ENCODE measurements at places on chromosomes 16 and 17. TPM values are rescaled to one million over a fixed set of nuclear protein-coding genes. Genes with fewer than 3 reads are reported as not detected.

DNA sequence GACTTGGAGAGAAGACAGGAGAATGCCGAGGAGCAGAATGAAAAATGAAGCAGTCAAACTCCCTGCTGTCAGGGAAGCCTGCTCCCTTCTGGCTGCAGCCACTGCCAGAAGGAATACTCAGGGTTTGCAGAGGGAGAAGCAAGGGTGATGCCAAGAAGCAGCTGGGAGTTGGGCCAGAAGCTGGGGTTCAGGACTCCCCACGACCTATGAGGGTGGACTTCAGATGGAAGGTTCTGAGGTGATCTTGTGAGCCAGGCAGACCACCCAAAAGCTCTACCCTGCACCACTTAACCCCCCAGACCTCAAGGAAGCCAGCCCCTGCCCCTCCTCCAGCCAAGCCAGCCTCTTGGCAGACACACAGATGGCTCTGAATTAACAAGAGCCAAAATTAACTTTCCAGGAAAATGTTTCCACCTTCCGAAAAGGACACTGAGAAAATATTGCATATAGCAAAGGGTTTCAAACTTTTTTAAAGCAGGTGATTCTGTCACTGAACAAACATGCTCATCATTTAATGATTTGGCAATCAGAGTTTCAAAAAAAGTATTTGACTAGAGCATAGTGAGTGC lies 126.0 kb upstream of the ERCC4 start:
- DNase-seq: no peak

The CALB2 gene
- total RNA-seq: 32.3 TPM

DNA sequence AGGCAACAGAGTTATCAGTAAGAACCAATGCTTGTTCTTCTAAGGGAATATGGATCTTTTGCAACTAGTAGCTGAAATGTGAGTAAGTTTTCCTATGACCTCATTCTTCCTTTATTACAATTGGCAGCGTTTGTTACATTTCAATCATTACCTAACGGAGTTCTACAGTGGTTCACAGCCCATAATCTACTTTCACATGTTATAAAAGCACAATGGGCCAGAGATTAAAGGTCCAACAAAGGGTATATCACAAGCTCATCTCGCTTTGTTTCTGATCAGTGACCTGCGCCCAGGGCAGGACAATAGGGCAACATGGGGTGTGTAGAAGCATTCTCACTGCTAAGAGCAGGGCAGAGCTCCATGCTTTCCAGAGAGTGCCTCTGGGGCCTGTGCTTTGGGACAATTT lies 279.9 kb upstream of the DYNLRB2 start:
- no peak for DNase-seq

- no peak for DNase-seq
Measured at GRCh38 chr16:50155925-50156324, 2.8 kb downstream of the TENT4B start.

DNA sequence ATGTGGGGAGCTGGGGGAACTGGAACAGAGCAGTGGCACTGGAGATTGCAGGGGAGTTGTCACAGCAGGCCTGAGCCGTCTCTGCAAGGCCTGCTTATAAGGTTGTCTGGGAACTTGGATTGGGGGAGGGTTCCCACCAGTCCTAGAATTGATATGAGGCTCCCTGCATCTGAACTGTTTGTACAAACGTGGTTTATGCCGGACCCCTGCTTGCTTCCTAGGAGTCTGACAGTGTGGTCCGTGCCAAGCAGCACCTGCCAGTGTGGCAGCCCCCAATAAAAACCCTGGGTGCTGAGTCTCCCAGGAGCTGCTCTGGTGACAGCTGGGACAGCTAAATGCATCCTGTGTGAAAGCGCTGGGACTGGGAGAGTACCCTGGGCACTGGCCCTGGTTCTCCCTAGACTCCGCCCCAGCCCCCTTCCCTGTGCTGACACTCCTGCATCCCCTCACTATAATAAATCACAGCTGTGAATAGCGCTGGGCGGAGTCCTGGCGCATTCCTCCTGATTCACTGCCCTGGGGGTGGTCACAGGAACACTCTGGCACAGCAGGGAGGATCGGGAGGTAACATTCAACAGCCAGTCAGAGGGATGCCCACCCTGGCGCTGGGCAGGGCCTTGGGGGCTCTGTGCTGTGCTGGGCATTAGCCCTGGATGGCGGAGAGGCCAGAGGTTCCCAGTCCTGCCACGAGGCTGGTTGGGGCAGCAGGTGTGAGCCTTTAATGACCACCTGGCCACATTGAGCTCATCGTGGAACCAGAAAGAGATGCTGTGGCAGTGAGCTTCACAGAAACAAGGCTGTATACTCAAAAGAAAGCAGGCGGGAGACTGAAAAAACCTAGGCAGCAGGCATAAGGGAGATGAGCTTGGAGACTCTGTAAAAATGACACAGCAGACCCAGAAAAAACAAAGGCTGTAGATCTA lies 45.6 kb downstream of the RMI2 start:
- no peak for DNase-seq

- peak; percentile 61 for DNase-seq
Measured at GRCh38 chr16:83956336-83957289, 3.6 kb downstream of the OSGIN1 start.

The CENPT gene
- total RNA-seq: 12.0 TPM

DNA sequence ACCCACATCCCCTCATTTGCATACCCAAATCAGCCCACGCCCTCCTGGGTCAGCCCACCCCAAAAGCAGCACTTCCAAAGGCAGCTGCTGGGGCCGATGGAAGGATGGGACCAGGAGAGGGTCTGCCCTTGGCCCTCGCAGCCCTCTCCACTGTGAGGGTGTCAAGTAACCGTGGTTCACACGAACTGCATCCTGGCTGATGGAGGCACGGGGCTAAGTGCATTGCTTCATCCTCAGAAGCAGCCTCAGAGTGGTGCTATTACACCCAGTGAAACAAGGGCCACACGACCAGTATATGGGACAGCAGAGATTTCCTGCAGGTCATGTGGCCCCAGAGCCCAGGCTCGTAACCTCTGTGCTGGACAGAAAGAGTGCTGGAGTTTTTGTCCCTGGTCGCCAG lies 13.2 kb upstream of the ATP2A3 start:
- DNase-seq: no peak

DNA sequence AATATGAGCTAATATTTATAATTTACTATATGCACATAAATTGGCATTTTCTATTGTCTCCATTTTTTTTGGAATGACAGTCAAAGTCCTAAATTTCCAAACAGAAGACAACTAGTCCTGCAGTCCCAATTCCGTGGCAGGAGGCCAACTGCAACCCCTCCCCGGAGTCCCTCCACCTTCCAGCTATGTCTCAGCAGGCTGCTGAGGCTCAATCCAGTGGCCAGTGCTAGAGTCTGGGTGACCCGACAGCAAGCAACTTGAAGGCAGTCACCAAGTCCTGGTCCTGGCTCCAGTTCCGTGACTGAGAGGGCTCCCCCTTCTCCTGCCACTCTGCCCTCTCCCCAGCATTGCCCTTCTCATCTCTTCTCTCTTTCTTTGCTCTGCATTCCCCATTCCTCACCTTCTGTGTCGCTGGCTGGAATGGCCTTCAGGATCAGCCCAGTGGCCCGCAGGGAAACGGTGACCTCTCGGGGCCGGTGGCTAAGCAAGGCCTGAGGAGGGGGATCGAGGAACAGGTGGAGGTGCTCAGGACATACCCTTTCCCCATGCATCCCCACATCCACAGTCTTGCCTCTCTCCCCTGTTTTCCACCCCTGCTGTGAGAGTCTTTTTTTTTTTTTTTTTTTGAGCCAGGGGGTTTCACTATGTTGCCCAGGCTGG lies 22.4 kb upstream of the MFSD6L start:
- no peak for DNase-seq

GRCh38 chr16:84132527-84133285 lies 12.3 kb downstream of the HSDL1 start:
- no peak for DNase-seq

DNA sequence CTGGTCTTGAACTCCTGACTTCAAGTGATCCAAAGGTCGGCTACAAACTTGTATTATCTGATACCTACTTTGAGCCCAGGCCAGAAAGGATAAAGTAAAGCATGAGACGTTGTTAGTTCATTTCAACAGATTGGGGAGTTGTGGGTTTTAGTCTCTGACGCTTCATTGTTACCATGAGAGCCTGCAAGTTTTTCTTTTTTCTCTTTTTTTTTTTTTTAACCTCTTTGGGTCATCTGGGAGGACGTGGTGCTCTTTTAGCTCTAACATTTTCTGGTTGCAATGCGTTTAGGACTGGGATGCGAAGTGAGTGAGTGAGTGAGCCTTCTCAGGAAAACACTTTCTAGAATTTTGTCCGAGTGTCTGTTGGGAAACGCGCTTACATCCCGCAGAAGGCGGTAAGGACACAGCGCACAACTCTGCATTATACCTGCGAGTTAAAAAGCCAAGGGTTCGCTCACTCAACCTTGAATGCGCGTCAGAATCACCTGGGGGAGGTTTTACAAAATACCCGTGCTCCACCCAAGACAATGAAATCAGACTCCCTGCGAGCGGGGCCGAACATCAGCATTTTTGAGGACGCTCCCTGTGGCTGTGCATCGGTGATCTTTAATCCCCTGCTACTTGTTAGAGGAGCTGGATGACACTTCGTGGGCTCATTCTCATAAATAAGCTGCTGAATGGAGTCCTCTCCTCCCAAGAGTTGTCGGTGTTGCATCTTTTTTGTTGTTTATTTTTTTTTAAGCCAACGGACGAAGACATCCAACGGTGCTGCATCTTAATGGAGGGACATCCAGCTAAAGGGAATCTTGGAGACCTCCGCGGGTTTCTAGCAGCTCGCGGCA lies 629 bp upstream of the RNF135 start:
- no peak for DNase-seq

The MYH8 gene
- 0.18 TPM for total RNA-seq

GRCh38 chr16:49280841-49281371 lies 732 bp downstream of the CBLN1 start:
- DNase-seq: no peak

The MYH13 gene
- total RNA-seq: not detected

The EPX gene
- 0.08 TPM for total RNA-seq

The KRTAP1-1 gene
- total RNA-seq: not detected

The CARD14 gene
- total RNA-seq: 0.15 TPM

DNA sequence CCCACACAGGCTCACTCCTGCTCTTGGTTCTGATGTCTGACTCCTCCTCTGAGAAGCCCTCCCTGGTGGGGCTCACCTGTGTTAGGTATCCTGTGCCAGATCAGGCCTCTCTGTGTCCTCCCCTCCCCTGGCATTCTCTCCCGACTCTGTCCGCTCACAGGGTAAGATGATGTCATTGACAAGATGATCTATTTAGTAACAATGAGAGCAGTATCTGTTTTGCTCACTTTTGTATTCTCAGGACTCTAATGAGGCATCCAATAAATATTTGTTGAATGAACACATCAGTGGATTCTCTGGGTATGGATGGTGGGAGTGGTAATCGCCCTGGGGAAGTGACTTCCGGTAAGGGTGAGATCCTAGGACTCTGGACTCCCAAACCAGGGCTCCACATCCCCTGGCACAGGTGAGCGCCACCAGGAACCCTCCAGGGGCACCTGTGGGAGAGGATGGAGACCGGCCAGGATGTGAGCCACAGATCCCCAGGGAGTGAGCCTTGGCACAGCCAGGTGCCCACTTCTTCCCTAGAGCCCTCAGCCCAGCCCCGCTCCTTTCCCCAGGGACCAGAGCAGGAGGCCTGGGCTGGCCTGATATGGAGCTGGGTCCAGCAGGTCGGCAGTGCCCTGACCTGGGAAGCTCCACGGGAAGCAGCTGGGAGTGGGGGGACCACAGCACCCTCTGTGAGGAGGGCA lies 5.4 kb upstream of the HAP1 start:
- DNase-seq: no peak

- peak; percentile 88 for DNase-seq
Measured at GRCh38 chr17:19386974-19387920, at the start of gene MFAP4. Gene MFAP4, minus strand, starts transcription at chr17:19387190. Its CDS starts 35 bp downstream, at chr17:19387155.

The TSPOAP1 gene
- not detected for total RNA-seq

The FBXO39 gene
- 0.06 TPM for total RNA-seq

DNA sequence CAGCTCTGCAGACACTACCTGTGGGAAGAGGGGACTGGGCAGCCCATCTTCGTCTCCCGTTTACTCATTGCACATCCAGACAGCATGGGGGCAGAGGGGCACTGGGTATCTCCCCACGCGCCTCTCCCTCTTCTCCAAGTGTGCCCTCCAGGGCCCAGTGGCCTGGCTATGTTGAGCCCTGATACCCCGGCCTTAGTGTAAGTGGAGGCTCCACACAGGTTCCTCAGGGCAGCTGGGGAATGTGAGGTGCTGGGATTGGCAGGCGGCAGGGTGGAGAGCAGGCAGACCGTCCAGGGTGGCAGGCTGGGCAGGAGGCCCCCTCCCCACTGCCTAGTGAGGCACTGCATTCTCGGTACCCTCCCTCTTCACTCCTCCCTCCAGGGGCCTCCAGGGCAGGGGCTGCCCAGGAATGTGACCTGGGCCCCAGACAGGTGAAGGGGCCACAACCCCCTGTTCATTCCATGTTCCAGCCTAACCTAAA lies 13.2 kb upstream of the NAGLU start:
- no peak for DNase-seq

The HSPB9 gene
- not detected for total RNA-seq

The GOSR2 gene
- 52.8 TPM for total RNA-seq

The HBA1 gene
- total RNA-seq: not detected

GRCh38 chr17:81400996-81401722 lies 5.9 kb downstream of the BAHCC1 start:
- no peak for DNase-seq

DNA sequence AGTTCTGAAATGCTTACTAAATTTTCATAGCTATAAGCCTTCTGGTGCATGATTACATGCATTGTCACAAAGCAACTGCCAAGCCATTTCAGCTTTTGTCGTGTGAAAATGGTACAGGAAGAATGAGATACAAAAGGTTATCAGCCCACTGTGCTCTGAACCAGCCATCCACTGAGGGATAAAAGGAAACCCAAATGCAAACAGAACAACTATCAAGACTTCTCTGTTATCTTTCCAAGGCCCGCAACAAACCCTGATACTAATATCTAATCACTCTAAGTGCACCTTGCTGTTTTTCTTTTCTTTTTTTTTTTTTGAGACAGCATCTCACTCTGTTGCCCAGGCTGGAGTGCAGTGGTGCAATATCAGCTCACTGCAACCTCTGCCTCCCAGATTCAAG lies 109.0 kb downstream of the FTO start:
- no peak for DNase-seq

DNA sequence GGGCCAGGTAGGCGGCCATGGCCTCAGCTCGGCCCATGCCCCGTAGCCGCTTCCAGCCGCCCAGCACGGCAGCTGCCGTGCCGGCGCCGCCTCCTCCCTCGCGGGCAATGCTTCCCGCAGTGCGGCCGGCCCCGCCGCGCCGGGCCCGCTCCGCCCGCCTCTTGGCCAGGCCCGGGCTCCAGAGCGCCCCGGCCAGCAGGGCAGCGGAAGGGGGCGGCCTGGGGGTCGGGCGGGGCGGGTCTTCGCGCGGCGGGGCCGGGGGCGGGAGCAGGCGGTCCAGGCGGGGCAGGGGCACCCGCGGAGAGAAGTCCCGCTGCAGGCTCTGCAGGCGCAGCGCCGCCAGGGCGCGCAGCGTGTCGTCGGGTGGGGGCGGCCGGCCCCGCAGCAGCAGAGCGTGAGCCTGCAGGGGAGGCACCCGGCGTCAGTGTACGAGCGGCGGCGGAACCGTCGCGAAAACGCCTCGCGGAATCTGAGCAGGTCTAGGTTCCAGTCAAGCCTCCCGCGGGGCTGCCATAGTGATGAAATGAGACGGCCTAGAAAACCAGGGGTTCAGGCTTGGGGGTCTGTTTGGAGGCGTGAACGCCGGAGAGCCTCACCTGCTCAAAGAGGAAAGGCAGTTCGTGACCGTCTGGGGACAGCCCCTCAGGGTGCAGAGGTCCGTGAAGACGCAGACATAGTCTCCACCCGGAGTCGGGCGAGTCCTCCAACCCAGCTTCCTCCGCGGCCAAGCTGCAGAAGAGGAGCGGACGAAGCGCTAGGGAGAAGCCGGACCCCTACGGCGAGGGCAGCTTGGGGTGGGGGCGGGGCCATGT lies 6.6 kb downstream of the PLEKHH3 start:
- DNase-seq: no peak

GRCh38 chr16:54657058-54657708 lies 273.5 kb upstream of the IRX5 start:
- DNase-seq: peak; percentile 94

All from H4 (cell line).